ENCODE measurements at places on chromosomes 5 and 9.

DNA sequence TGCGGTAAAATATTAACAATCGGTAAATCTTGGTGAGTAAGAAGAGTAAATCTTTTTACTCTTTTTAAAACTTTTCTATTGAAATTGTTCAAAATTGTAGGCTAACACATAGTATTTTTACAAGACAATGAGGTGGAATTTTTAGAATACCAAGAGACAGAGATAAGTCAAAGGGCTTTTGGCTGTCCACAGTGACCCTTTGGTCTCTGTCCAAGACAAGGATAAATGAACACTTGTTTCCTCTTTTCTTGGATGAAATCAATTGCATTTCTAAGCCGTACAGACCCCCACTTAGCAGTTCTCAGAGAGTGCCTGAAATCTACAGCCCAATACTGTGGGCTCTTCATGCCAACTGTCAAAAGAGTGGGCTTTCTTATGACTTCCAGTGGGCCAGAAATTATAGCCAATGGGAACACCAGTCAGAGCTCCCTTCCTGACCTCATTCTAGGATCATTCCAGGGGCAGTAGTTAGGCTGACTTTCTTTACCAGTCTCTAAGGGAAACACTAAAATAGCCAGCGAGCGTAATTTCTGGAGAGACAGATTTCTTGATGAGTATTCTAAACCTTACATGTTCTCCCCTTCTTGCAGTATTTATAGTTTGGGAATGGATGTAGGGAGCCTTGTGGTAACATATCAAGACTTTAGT lies 74.1 kb downstream of the GALNT10 start:
- DNase-seq, result no peak

DNA sequence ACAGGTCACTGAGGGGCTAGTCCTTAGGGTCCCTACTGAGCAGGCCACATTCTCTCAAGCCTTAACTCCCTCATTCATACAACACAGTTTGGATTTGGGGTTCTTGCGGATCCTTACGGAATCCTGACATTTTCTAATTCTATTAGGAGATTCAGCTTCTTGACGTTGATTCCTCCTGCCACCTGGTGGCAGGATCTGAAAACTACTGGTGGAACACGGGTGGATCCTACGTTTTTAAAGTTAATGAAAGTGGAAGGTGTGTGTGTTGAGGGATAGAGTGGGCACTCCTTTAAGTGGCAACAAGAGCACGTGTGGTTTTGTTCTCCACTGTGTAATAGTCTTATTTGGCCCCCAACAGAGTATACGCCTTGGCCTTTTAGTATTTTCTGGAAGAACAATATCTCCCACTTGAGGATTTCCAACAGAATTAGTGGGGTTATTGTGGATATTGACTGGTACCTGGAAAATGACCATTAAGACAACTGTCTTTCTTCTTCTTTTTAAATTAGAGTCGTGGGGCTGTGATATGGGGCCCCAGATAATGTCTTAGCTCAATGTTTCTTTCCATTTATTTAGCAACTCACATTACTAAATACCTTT lies 25.2 kb downstream of the SLC28A3 start:
- peak; percentile 55 for DNase-seq

DNA sequence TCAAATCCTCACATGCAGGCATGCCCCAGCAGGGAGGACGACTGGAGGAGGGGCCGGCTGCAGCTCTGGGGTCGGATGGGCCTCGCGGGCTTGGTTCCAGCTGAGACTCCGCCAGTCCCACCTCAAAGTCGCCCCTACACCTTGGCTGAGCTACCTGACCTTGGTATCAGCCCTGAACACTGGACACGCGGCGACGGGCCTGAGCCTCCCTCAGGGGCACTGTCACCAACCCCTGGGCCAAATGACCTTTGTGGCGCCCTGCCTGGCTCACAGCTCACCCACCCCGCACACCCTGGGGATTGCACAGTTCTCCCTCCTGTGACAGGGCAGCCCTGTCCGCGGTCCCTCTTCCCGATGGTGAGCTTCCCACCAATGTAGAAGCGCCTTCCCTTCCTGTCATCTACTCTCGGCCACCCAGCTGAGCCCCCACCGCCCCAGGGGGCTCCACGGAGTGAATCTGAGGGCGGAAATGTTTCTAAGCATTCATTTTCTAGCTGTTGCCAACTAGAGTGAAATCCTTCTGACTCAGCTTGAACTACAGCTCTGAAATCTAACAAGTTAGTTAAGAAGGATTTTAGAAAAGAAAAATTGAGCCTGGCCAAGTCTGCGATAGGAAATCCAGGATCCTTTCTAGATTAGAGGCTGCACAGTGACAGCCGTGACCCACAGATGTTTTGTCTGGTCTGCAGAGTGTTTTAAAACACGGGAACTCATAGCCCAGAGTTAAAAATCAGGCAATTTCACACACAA lies 138.9 kb upstream of the PHYKPL start:
- peak; percentile 53 for DNase-seq

GRCh38 chr9:130857864-130858738 lies 23.0 kb downstream of the ABL1 start:
- DNase-seq, result peak; percentile 91

GRCh38 chr9:33272061-33272460 lies 7.2 kb downstream of the CHMP5 start:
- DNase-seq, result no peak

GRCh38 chr5:493119-493701 lies 31.0 kb downstream of the SLC9A3 start:
- no peak for DNase-seq

GRCh38 chr9:123835821-123836220 lies 94.1 kb downstream of the DENND1A start:
- no peak for DNase-seq

GRCh38 chr5:12661617-12662370 lies 757.5 kb upstream of the CTNND2 start:
- DNase-seq, result no peak

DNA sequence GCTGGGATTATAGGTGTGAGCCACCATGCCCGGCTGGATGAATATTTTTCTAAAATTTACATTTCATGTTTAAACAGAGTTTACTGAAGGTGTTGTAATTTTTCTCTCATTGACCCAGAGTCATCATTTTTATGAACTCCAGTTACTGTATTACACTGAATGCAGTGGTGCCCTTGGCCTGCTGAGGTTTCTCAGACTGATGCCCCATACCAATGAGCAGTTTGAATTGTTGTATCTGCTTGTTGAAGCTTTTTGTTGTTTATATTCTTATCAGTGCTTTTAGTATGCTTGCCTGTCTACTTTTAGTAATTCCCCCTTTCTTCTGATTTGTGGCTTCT lies 29.9 kb downstream of the NFX1 start:
- no peak for DNase-seq

DNA sequence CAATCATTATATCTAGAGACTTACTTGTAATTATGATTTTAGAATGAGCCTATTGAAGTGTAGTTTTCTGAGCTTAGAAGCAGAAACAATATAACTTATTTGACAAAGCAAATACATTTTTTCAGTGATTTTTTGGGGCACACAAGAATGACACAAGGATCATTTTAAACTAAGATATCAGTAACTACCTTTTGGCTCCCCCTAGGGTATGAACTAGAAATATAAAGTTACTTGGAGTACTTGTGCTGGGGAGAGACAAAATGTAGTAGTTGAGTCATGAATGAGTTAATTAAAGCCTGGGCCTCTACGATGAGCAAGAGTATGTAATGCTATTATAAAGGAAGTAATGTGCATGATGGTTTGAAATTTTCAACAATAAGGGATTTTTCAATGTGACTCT lies 1244.1 kb upstream of the ACO1 start:
- peak; percentile 35 for DNase-seq

DNA sequence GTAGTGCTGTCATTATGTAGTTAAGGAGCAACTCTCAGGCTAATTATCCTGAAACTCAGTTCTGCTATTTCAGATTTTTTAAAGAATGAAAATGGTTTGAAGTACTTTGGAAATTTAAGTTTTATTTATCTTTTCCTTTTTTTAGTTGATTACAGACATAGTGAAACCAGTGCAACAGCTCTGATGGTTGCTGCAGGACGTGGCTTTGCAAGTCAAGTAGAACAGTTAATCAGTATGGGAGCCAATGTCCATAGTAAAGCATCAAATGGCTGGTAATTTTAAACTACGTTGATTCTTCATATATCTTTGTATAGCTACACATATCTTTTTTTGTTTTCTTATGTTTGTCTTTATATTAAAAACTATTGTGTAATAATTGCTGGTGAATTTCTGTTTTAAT lies 34.9 kb downstream of the YTHDC2 start:
- DNase-seq, result no peak

GRCh38 chr5:97494465-97494864 lies 311.4 kb upstream of the RIOK2 start:
- DNase-seq, result no peak

- DNase-seq, result no peak
Measured at GRCh38 chr5:67677422-67677970, 480.9 kb upstream of the CD180 start.

DNA sequence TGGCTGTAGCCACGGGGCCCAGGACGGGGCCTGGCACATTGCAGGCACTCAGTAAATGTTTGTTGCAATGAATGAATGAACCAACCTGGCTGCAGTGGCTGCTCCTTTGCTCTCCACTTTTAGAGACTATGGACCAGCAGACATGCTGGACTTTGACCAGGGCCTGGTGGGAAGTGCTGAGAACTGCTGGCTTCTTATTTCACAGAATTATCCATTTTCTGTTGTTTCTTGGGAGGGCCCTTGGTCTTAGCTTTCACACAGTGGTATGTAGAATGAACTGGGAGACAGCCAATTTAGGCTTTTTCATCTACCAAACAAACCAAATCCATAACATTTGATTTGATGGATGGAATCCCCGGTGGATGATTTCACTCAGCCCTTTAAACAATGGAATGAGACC lies 78.0 kb upstream of the LHFPL2 start:
- peak; percentile 17 for DNase-seq

- no peak for DNase-seq
Measured at GRCh38 chr5:180791611-180792213, 10.9 kb downstream of the MGAT1 start.

- peak; percentile 85 for DNase-seq
Measured at GRCh38 chr5:68652534-68652965, 437.0 kb downstream of the PIK3R1 start.

DNA sequence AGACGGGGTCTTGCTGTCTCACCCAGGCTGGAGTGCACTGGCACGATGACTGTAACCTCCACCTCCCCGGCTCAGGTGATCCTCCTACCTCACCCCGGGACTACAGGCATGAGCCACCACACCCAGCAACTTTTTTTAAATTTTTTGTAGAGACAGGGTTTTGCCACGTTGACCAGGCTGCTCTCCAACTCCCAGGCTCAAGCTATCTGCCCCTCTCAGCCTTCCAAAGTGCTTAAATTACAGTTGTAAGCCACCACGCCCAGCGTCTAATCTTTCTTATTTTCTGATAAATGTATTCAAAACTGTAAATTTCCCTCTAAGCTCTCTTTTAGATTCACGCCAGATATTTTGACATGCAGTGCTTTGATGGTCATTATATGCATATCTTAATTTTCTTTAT lies 10.3 kb downstream of the FRRS1L start:
- DNase-seq, result no peak
